ENCODE measurements at places on chromosomes 16 and 17.

GRCh38 chr17:75135946-75136345 is 4.4 kb upstream of the NT5C start:
- DNase-seq: no peak

- no peak for DNase-seq
These were observed 62.4 kb upstream of the TBX2 start for GRCh38 chr17:61337290-61337689.

GRCh38 chr17:48678141-48678971 is 44.0 kb downstream of the PRAC1 start:
- peak; percentile 25 for DNase-seq

DNA sequence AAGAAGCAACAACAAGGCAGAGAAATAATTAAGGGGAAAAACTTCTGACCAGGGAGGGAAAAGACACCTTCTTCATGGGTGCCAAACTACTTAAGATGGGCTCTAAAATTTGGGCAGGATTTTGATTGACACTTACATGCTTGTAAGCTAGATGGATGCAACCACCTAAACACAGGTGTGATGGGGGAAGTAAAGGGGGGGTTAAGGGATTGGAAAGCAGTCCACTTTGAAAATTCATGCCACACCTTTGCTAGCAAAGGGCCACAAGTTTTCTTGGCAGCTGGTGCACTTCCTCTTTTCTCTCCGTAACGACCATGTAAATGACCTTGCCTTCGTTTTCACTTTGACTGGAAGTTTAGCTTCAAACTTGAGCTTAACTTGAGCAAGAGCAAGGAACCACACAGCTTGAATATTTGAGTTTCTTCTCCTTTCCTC is 14.3 kb upstream of the PRKAR1A start:
- DNase-seq: no peak

DNA sequence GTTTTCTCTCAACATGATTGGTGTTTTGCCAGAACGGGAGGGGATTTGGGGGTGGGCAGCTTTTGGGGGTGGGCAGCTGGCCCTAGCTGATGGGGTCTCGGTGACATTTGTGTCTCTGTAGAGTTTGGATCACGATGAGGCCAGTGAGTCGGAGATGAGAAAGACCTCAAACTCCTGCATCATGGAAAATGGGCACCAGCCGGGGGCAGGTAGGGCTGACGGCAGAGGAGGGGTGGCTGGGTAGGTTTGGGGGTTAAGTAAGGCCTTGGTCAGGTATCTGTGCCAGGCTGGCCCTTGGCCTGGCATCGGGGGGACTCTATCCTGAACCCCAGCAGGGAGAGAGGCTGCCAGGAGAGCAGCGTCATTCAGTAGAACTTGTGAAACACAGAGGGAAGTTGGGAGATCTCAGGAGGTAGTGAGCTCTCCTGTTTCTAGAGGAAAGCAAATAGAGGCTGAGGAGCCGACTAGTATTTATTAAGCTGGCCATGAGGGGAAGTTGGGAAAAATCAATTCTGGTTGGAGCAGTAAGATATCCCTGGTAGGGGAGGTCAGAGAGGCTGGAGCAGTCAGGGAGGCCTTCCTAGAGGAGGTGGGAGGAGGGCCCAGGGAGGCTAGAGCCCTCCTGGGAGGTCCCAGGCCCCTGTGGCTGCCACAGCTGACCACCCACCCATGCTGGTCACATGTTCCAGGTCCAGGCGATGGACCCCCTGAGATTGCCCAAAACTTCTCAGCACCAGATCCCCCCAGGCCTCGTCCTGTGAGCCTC is 8.1 kb downstream of the SMTNL2 start:
- no peak for DNase-seq

GRCh38 chr17:70912716-70913485 is 743.6 kb downstream of the KCNJ2 start:
- DNase-seq: no peak

GRCh38 chr16:13944816-13945215 is 24.9 kb downstream of the ERCC4 start:
- DNase-seq: no peak

- no peak for DNase-seq
These were observed 17.1 kb downstream of the PSKH1 start for GRCh38 chr16:67910158-67910557.

DNA sequence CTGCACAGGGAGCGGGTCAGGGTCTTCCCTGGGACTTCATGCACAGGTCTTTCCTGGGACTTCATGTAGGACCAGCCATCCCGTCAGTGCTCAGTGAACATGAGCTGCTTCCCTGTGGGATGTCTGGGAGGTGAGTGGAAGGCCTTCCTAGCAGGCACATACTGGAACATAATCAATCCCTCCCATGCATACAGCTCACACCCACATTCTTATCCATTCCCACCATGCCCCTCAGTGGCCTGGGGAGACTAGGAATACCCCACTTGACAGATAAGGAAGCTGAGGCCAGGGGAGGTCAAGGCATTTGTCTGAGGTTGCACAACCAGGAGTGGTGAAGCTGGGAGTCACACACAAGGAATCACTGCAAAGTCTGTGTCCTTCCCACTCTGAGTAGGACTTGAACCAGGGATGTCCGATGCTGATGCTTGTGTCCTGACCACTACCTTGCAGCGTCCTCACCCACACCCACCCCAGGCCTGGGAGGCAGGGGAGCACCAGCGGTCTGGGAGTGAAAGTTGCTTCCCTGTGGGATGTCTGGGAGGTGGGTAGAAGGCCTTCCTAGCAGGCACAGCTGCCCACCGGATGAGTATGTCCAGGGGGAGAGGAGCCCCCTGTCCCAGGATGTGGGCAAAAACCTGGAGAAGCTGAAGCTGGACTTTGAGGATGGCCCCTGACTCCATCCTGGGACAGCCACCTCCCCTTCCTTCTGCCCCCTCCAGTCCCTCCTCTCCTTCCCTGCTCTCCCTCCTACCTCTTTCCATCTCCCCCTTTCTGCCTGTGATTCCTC is 1.0 kb upstream of the NLRC5 start:
- no peak for DNase-seq

GRCh38 chr17:73192206-73192893 is 505 bp upstream of the COG1 start:
- DNase-seq: peak; percentile 35

DNA sequence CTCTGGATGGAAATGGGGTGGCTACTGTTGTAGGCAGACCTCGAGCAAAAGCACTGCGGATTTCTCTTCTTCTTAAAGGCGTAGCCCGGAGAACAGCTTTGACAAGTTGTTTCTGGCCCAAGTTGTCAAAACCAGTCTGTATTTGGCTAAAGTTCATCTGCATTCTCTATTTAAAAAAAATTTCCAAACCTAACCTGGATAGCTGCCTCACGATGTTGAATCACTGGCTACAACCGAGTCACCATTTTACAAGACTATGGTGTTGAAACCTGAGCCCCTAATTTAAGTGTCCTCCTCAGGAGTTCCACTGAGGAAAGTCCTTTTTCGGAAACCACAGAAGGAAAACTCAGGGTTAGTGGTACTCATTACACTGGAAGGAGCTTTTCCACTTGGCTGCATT is 1.5 kb downstream of the SLC16A6 start:
- no peak for DNase-seq

DNA sequence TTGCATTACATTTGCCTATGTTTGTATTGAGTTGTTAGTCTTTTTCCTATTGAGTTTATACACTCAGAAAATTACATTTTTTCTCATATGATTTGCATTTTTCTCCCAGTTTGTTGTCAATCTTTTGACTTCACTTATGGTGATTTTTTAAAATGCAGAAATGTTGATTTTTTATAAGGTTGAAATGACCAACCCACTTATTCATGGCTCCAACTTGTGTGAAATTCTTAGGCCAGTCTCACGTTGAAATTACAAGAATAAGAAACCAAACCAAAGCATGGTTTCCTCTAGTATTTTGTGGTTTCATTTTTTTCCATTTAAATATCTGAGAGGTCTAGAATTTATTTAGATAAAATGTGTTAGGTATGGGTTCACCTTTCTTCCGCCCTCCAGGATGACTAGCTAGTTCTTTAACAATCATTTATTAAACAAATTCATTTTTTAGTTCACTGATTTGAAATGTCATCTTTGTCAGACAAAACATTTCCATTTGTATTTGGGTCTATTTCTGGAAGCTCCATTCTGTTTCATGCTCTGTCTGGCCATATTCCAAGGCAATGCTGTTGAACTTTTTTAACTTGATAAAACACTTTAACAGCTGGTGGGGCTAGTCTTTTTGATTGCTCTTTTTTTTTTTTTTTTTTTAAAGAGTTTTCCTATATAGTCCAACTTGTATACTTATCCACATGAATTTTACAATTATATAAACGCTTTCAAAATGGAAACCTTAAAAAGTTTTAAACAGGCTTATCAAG is 40.0 kb downstream of the FAM20A start:
- no peak for DNase-seq

DNA sequence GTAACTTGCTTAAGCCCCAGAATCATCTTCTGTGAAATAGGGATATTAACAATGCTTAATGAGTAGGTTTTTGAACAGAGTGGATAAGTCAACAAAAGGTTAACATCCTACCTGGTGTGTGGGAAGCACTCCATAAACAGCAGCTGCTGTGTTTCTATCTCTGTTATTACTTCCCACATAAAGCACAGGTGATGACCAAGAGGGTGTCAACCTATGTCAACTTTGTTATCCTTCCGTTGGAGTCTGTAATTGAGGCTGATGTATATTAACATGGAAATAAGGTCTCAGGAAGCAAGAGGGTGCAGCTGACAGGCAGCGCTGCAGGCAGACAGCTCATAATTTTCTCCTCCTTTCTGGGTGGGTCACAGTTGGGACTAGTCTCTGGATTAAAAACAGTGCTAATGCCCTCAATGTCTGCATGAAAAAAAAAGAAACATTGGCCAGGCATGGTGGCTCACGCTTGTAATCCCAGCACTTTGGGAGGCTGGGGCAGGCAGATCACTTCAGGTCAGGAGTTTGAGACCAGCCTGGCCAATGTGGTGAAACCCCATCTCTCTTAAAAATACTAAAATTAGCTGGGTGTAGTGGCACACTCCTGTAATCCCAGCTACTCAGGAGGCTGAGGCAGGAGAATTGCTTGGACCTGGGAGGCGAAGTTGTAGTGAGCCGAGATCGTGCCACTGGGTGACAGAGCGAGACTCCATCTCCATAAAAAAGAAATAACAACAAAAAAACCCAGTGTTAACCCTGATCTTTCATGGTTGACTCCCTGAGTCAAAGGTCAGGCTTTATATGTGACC is 269.6 kb downstream of the SNX29 start:
- no peak for DNase-seq

GRCh38 chr17:55727920-55728319 is 5.3 kb upstream of the TMEM100 start:
- no peak for DNase-seq

DNA sequence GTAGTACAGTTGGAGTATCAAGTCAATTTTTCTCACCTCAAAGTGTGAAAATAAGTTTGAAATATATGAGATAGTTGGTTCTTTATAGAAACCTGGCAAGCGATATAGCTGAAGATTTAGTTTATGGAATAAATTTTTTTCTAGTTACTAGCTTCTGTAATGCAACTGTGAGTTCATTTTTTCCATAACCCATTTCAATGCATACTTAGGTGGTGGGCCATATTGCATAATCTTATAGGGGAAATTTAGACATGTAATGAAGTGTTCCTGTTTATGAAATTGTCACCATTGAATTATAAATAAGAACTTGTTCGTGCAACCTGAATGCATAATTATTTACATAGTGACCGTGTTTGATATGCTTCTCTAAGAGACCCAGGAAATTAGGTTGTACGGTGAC is 9.0 kb downstream of the MOSMO start:
- DNase-seq: no peak

DNA sequence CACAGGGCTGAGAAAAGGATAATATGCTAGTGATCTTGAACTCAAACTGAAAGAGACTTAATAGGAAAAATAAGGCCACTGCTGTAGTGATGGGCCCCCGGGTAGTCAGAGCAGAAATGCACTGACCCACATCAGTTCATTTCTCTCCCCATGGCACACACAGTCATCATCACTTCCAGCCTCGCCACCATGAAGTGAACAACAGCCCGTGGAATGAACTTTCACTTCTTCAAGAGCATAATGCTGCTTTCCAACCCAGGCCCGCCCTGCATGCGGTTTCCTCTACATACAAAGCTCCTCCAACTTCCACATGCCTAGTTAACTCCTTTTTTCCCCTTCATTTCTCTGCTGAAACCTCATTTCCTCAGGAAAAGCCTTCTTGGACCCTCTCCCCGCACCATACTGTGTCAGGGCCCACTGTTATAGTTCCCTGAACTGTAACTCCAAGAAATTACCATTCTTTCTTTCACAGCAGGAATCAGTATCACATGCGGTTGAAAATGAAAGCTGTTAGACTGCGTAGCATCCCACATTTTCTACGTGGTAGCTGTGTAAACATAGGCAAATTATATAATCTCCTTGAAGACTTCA is 65.8 kb upstream of the SMIM36 start:
- DNase-seq: no peak

Data from activated CD8-positive, alpha-beta memory T cell treated with anti-CD3 and anti-CD28 coated beads for 4 hours (primary cell).